ENCODE measurements at places on chromosomes 5 and 9.
A peak's percentile ranks its signal among the peaks of the same experiment; 100 is the strongest.

- DNase-seq, result no peak
These were observed 87.5 kb downstream of the ANXA2R start for GRCh38 chr5:42952578-42952974.

- DNase-seq, result peak; percentile 70
These were observed at the start of gene FUT7 for GRCh38 chr9:137031904-137032640. FUT7 (minus strand) TSS chr9:137032088; CDS start chr9:137031991, 97 bp downstream.

DNA sequence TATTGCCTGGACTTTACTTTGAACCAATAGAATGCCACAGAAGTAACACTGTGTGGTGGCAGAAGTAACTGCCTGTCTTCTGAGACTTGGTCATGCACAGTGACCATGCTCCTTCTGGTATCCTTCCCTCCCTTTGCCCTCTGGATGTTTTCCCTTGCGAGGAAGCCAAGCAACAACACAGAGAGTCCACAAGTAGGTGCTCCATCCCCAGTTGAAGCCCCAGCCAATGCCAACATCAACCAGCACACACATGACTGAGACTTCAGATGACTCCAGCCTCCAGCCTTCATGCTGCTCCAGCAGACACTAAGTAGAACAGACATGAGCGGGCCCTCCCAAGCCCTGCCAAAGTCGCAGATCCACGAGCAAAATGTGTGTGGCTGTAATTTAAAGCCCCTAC, 129.6 kb downstream of the EPB41L4A start:
- DNase-seq, result no peak

DNA sequence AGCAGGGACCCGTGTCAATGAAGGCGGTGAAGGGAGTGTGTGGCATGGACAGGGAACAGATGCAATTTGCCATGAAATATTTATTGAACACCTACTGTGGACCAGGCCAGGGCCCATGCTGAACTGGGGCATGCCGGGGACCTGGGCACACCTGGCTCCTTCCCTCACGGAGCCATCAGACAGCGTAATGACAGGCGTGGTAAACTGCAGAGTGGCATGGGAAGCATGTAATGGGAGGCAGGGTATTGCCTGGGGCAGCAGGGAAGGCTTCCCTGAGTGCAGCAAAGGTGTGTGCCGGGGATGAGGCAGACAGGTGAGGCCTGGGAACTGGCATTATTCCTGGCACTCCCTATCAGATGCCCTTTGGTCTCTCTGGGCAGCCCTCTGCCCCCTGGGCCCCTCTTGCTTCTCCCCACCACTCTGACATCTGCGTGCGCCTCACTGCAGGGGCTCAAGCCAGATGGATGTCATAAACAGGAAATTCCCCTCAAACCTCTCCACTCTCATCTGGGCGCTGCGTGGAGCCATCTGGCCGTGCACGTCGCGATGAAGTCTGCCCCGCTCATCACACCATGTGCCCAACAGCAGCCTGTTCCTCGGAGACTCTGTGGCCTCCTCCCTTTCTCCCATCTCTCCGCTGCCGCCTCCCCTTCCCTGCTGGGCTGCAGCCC, 67.6 kb downstream of the HMCN2 start:
- no peak for DNase-seq

- no peak for DNase-seq
These were observed 60.8 kb downstream of the HINT1 start for GRCh38 chr5:131104169-131104808.

DNA sequence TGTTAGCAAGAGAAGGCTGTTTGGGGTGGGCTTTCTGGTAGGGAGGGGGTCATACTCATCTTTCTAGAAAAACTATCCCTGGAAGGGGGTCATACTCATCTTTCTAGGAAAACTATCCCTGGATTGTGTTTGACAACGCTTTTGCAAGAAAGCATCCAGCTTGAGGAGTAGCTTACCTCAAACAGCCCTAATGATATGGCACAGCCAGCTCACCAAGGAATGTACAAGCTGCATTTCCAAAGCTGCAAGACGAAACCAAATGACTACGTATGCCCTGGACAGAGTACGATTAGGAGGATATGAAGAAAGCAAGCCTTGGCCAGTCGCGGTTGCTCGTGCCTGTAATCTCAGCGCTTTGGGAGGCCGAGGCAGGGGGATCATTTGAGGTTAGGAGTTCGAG, 63.4 kb downstream of the KLF4 start:
- no peak for DNase-seq

GRCh38 chr5:75566710-75567309, 44.4 kb upstream of the ANKDD1B start:
- peak; percentile 82 for DNase-seq

GRCh38 chr5:8184455-8185063, 315.6 kb downstream of the MTRR start:
- no peak for DNase-seq

- DNase-seq, result no peak
These were observed 60.7 kb downstream of the SLC1A1 start for GRCh38 chr9:4550777-4551484.

DNA sequence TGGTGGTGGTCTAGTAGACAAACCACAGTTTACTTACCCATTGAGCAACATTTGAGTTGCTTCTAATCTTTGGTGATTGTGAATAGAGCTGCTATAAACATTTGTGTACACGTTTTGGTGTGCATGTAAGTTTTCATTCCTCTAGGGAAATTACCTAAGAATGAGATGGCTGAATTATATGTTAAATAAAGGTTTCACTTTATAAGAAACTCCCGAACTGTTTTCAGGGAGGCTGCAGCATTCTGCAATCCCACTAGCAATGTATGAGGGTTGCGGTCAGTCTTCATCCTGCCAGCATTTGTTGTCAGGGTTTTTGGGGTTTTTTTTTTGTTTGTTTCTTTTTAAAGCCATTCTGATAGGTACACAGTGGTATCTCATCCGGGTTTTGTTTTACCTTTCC, 45.7 kb upstream of the PPARGC1B start:
- no peak for DNase-seq

DNA sequence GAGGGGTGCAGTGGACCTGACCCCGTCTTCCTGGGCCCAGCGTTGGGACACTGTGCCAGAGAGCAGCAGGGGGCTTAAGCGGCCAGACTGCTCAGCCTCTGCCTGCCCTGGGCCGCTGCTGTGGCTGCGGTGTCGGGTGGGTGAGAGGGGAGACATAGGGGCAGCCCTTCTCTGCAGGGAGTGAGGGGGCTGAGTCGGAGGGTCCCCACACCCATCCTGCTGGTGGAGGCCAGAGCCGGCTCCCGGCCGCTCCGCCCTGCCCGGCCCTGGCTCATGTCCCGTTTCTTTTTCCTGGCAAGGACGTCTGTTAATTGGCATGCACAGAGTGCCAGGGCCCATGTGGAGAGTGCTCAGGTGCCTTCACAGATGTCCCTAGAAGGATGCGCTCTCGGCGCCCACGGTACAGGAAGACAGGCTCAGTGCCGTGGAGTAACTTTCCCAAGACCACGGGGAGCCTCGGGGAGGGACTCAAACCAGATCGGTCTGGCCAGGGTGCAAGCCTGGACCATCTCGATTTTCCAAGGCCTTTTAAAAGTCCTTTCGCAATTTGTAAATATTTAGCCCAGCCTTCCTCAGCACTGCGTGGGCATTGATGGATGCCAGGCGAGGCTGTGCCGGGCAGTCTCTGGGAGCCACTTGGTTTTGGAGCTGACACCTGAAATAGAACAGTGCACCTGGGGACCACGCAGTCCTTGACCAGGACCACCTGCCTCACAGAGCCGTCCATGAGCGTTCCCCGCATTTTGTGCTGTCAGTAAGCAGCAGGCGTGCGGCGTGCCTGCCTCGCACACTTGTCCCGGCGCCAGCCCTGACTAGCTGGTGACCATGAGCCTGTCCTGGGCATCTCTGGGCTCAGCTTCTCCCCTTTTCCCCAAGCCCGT, 60.9 kb downstream of the RXRA start:
- no peak for DNase-seq

- DNase-seq, result no peak
These were observed 193.3 kb upstream of the NR3C1 start for GRCh38 chr5:143596824-143597223.

DNA sequence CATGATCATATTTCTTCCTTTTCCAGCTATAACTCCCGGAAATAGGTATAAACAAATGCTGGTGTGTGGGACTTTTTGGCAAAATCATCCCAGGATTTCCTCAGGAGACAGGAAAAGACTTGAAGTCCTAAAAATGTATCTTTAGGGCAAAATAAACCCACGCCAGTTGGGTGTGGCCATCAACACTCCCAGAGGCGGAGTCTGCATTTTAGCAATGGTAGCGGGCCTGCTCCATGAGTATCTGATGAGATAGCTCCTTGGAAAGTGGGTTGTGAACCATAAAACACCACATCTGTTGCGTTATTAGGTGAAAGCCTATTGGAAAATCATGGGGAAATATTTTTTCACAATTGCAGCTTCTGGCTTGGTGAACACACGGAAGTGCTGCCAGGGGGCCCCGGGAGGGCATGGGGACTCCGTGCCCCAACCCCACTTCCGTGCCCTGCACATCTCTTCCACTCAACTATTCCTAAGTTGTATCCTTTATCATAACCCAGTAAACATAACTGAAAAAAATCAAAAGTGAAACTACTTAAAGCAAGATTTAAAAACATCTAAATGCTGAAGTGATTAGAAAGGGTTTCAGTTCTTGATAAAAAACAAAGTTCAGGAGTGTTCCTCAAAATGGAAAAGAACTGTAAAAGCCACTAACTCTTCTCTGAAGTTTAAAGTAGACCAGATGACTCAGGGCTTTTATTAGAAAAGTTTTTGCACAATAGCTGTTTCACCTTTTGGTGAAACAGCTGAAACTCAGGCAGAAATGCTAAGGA, 111.2 kb downstream of the LRRC70 start:
- peak; percentile 15 for DNase-seq

DNA sequence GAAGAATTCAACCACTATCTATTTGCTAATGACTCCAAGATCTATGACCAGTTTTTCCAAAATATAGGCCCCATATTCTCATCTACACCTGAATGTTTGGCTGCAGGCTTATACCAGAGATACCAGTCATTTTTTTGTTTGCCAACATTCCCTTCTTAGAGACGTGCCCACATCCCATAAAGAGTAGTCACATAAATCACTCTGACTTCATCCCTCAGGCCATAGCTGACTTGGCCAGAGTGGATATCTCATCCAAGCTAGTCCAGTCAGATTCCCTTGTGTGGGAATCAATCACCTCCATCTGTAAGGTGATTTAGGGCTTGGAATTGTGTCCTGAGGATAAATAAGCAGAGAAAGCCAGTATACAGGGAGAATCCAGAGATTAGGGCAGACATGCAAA, 124.3 kb upstream of the SLC24A2 start:
- DNase-seq, result no peak

GRCh38 chr9:1522219-1522767, 472.1 kb downstream of the DMRT2 start:
- no peak for DNase-seq

DNA sequence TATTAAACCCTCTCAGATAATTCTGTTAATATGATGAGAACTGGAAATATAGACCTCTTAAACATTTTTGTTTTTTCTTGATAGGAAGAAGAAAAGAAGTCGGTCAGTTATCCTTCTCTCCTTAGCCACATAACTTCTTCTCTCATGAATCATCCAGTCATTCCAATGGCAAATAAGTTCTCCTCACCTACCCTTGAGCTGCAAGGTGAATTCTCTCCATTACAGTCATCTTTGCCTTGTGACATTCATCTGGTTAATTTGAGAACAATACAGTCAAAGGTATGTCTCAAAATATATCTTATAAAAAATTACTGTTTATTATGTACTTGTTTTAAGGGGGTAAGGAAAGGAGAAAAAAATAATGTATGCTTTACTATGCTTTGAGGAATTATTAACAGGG, 165.3 kb downstream of the MAN2A1 start:
- DNase-seq, result no peak

- DNase-seq, result no peak
These were observed 287.7 kb downstream of the FER start for GRCh38 chr5:109035436-109035835.

DNA sequence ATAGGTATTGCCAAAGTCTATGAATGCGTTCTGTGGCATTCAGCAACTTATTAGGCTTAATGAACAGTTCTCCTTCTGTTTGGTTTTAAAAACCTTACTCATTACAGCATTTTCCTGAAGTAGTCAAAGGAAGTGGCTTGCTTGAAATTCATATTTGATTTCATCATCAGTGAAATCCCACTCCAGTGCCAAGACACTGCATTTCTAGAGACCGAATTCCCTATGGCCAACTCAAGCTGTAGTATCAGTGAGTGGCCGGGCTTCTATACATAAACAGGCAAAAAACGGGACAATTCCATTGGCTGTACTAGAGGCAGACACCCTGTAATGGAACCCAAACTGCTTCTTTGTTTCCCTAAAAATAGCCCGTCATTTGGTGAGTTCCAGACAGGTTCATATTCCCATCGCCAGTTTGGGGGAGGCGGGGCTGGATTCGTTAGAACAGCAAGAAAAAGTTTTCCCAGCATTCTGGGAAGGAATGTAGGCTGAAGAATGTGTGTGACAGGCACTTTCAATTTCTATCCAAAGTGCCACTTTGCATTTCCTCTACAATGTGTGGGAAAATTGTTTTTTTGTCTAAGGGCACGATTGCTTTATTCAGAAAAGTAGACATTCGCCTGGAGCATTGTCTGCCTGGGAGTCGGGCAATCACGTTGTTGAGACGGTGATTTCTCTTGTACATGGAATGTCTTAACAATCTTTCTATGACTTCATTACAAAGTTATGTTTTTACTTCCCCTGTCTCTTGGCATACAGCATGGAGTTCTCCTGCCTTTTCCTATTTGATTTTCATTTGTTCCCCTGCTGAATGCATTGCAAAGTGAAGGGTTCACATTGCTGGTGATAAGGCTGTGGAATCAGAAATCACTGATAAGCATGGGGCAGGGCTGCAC, 141.8 kb upstream of the MAST4 start:
- no peak for DNase-seq

DNA sequence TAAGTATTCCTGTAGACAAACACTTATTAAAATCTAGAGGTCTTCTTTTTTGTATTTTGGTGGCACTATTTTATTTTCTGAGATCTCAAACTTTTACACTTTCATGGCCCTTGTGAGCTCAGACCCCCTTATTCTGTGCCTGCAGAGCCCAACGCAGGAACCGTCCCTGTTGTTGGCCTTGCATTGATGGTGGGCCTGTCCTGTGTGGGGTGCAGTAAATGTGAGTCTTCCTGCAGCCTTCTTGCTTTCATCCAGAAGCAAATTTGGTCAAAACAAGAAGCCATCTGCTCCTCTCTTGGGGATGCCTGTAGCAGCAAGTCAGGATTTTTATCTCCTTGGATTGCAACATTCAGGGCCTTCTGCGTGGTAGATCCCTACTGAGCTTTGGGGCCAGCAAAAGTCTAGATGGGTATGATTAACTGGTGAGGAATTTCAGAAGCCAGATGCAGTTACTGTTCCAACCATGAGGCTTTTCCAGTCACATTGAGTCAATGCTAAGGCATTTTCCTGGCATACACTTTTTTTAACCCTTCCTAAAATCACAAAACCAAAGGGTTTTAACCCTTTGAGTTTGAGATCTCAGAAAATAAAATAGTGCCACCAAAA, 31.7 kb downstream of the BASP1 start:
- no peak for DNase-seq

DNA sequence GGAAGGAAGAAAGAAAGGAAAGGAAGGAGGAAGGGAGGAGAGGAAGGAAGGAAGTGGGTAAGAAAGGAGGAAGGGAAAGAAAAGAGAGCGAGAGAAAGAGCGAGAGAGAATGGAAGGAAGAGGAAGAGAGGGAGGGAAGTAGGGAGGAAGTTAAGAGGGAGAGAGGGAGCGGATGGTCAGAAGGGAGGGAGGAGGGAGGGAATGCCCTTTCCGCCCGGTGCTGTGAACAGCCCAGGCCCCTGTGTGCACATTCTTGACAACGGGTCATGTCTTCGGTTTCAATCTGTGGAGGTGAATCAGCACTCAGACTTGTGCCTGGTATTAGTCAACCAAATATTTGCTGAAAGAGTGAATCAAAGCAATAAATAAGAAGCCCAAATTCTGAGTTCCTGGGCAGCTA, 39.2 kb downstream of the PRUNE2 start:
- no peak for DNase-seq

Measured in GM06990 (cell line).